HFFc6 (cell line): ENCODE measurements at places on chromosomes 7 and 10.

DNA sequence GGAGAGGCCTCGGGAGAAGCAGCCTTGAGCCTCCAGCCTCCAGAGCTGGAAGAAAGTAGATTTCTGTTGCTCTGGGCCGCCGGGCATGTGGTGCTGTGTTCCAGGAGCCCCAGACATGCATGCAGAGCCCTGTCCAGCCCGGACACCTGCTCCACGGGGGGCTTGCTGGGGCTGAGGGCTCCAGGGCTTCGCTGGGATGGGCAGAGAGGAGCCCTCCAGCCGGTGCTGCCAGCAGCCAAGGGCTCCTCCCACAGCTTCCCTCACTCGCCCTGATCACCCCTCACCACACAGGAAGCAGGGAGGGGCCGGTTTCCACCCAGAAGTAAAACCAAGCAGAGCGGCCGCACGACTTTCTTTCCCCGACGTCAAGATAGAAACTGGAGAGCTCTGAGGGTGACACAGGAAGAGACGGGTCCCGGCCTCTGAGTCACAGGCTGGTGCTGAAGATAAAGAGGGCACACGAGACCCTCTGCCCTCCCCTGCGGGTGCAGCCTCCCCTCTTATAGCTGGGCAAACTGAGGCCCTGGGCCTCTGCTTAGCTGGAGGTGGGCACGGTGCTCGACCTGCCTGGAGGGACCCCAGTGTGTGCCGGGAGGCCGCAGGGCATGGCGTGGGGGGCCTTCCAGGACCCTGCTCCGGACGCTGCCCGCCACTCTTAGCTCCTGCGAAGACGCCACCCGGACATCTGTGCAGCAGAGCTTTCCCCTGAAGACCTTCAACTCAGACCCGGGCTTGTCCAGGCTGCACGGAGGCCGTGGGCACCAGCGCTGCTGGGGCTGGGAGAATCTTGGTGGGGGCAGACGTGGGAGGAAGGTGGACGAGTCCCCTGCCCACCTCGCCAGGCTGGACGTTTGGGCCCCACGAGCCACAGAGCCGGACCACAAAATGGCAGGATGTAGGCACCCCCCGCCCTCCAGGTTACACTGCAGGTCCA lies 31.1 kb downstream of the ADAP1 start:
- DNase-seq, result no peak

- no peak for DNase-seq
Measured at GRCh38 chr7:32142649-32143048, 72.4 kb upstream of the PDE1C start.

- DNase-seq, result no peak
Measured at GRCh38 chr10:122503012-122503411, 41.7 kb downstream of the HTRA1 start.

DNA sequence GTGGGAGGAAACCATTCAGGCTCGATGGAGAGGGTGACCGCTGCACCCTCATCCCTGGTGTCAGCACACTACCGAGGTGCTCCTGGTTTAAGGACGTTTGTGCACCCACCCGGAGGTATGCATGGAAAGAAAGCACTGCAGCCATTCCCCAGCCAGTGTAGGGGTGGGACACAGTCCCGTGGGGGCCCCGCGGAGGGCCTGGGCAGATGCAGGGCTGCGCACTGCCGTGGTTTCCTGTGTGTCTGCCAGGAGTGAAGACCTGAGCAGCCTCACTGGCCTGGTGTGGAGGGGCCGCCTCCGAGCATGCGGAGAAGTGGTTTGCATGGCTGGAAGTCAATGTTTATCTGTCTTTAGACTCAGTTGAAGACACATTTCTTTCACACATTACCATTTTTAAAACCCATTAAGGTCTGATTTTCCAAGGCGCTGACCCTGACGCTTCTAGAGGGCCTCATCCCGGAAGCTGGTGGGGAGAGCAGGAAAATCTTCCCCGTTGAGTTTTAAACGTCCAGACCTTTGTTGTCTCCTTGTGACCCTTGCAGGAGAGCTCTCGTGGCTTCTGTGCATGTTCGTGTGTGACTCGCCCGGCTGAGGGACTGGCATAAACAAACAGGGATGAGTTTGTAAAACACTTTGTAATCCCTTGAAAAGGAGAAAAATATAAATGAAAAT lies 188.1 kb downstream of the MGMT start:
- DNase-seq, result no peak

GRCh38 chr10:44958898-44959246 lies 730 bp upstream of the RASSF4 start:
- DNase-seq, result no peak
